Bronchial epithelial cell (primary cell): ENCODE measurements at places on chromosomes 6 and 20.

- DNase-seq = peak; percentile 12
These were observed 240.8 kb downstream of the ARHGAP18 start for GRCh38 chr6:129469070-129469662.

DNA sequence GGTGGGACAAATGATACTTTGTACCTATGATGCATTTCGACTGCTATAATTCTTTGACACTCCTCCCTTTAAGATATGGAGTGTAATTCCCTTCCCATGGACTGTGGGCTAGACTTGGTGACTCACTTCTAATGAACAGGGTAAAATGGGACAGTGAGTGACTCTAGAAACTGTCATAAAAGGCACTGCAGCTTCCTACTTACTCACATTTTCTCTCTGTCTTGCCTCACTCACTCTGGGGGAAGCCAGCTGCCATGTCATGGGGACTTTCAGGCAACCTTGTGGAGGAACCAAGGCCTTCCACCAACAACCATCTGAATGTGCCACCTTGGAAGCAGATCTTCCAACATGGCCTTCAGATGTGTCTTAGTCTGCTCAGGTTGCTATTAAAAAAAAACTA lies 12.9 kb upstream of the GFOD1 start:
- peak; percentile 44 for DNase-seq

GRCh38 chr6:53446151-53446550 lies 97.4 kb upstream of the ELOVL5 start:
- DNase-seq = no peak

- DNase-seq = peak; percentile 34
These were observed 42.6 kb upstream of the ZNFX1 start for GRCh38 chr20:49320460-49320859.

DNA sequence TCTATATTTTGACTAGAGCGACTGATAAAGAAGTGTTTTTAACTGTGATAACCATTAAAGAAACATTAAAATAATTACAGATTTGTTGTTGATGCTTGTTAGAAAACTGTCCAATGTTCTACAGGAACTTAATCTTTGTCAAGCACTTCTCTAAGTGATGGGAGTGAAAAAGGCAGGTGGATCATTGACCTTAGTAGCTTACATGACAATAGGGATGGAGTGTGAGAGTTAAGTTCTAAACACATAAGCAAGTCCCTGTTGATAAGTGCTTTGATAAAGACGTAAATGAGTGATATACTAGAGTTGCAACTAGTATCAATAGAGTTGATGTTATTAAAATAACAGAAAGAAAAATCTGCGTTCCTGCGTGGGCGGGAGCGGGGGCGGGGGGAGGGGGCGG lies 931.5 kb upstream of the EPHA7 start:
- no peak for DNase-seq
